ENCODE measurements at places on chromosomes 4 and X.

DNA sequence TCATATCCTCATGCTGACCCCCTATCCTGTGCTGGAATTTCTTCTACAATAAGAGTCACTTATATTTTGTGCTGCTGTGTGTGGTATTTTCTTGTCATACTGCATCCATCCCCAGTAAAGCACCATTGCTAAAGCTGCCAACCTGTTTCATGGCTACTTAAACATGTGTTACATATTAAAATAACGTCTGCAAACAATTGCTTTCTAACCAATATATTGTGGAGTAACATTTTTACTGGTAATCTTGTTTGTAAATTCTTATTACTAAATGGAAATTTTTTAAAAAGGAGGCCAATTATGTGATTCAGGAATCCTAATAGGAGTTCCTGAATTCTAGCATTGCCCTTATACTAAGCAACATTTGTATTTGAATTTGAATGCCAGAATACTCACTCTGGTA, 160.3 kb upstream of the VEGFC start:
- DNase-seq = no peak

DNA sequence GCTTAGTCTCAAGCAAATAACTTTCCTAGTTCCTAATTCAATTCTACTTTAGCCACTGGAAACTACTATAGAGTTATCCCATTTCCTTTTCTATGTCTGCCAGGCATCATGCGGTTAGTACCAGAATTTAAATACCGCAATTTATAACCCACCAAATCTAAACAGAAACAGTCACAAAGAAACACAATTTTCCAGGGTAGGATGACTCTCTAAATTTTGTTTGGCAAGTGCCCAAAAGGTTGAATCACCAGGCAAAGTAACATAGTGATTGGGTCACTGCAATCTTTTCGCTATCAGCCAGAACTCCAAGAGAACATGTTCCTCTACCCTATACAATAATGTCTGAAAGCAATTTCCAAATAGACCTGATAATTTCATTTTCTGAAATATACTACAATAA, 240.2 kb upstream of the GRIA3 start:
- DNase-seq = no peak

GRCh38 chr4:168511780-168512489, 15.1 kb downstream of the PALLD start:
- DNase-seq = no peak

GRCh38 chrX:140505421-140506337, 810 bp upstream of the SOX3 start:
- DNase-seq = no peak

Measured in LoVo (cell line).